Activated CD4-positive, alpha-beta memory T cell treated with anti-CD3 and anti-CD28 coated beads, Interleukin-2, amount 10 ng/mL, durations not matched to agents 7 days and 5 days (primary cell): ENCODE measurements at places on chromosomes 7 and 10.

DNA sequence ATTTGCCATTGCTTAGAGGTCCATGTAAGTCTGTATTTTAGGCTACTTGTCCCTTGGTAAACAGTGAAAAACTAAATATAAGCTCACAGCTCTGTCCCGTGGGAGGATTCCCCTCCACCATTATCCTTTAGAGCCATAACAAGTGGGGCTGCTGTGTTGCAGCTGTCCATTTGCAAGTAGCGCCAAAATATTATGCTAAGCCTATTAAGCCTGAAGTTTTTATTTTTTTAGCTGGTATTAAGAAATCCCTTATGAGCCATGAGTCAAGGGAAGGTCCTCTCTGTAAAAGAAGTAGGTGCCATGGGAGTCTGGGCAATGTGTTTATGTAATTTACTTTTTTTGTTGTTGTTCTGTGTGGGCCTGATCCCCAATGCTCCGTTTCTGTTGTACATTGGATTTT, 183.9 kb downstream of the THSD7A start:
- DNase-seq = no peak

DNA sequence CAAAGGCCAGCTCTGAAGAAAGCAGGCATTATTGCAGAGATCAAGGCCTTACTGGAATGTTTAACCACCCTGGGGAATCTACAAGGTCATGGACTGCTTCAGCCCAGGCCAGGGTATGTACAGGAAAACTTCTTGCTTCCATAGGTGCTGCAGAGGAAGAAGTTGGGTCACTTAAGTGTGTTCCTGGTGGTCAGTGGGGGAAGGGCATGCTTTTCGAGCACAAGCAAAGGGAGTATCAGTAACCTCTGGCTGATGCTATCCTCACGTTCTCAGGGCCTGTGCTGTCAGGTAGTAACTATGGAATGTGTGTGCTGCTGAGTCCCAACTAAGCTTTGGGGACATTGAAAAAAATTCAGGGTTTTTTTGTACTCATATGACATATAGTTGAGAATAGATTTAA, 234.0 kb upstream of the SP4 start:
- DNase-seq = no peak

DNA sequence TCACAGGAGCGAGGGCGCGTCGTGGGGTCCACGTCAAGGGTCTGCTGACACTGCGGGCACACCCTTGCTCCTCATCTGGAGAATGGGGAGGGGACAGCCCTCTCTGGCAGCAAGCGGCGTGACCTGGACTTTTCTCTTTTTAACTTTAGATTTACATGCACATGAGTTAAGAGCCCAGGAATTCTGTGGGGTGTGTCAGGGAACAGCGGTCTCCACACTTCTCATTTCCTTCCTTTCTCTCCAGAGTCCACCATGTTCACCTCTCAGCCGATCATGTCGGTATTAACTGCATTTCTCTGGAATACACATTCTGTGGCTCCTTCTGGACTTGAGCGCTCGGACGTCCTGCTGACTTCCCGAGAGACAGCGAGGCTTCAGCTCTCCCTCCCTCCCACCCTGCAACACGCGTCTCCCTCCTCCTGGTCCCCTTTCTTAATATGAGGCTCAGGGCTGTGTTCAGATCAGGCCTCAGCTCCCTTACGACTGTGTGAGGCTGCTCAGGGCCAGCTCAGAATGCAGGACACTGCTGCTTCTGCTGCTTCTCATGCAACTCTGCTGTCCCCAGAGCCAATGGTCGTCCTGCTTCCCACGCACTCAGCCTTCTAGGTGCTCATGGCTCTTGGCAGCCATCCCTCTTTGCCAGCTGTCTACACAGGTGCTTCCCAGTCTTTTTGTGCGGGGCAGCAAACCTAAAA, 261.3 kb downstream of the ELFN1 start:
- no peak for DNase-seq

GRCh38 chr7:158407581-158408317, 179.9 kb downstream of the PTPRN2 start:
- no peak for DNase-seq

- no peak for DNase-seq
Observed at GRCh38 chr10:104767282-104767681, 126.2 kb downstream of the SORCS3 start.

GRCh38 chr7:134480730-134481129, 21.8 kb upstream of the AKR1B1 start:
- DNase-seq = no peak

GRCh38 chr10:93755443-93756116, 2.2 kb upstream of the LGI1 start:
- no peak for DNase-seq

GRCh38 chr10:52759154-52759553, 13.4 kb downstream of the MBL2 start:
- DNase-seq = no peak

- peak; percentile 48 for DNase-seq
Observed at GRCh38 chr10:96370584-96371157, 11.9 kb upstream of the OPALIN start.
